Stimulated activated CD4-positive, alpha-beta T cell treated with anti-CD3 and anti-CD28 coated beads, Interleukin-4, amount 100 ng/mL, for 1 hour (primary cell): ENCODE measurements at places on chromosomes 6 and 20.

DNA sequence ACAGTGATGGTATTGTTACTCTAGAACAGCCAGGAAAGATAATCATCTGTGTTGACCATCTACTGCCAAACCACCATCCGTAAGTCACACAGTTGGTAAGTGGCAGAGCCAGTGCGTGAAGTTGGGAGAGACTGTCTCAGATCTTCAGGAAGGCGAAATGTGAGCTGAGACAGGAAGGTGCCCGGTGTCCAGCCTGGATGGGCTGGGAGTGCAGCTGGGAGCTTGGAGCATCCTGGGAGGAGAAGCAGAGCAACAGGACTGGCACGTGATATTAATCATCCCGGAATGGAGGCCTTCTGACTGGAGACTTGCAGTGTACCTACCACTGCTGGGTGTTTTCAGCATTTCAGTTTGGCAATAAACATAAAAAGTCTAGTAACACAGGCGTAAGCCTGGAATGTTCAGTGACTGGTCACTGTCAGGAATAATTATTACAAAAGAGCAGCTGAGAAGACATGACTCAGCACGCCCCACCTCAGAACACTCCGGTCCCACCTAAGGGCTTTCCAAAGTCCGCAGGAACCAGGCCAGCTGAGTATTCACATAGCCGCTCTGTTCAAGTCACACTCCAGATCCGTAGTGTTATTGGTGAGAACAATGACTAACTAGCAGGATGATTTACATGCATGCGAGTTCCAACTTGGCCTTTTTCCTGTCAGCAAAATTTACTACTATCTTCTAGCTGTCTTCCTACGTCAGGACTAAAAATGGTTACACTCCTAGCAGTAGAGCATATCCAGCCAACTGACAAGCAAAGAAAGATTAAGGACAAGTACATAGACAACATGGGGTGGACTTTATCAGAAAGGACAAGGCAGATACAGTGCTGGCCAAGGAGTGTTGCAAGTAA is 45.1 kb upstream of the PNRC1 start:
- no peak for DNase-seq

DNA sequence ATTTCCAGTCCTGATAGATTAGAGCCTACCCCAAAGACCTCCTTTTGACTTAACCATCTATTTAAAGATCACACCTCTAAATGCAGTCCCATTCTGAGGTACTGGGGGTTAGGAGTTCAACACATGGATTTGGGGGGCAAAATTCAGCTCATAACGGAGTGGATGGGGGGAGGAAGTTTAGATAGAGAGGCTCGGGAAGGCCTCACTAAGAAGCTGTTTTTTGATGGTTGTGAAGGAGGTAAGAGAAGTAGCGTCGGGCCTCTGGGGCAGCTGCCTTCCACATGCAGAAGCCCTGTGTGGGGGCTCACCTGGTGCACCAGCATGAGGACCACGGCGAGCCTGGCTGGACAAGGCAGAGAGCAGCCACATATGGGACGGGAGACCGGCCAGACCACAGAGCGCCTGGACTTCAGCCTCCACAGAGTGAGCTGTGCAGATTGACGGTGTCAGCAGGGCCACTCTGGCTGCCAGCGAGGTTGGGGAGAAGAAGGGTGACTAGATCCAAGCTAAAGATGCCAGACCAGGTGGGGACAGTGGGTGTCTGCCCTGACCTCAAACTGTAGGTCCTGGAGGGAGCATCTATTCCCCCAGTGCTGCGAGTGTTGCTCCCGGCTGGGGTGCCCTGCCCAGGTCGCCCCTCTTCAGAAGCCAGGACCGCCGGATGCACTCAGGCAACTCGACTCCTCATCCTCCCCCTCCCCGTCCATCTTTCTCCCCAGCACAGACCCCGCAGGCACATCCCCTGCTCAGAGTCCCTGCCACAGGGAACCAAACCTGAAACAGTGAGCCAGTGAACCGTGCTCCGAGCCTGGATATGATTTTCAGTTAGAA is 5.1 kb upstream of the SYNJ2 start:
- DNase-seq, result no peak

DNA sequence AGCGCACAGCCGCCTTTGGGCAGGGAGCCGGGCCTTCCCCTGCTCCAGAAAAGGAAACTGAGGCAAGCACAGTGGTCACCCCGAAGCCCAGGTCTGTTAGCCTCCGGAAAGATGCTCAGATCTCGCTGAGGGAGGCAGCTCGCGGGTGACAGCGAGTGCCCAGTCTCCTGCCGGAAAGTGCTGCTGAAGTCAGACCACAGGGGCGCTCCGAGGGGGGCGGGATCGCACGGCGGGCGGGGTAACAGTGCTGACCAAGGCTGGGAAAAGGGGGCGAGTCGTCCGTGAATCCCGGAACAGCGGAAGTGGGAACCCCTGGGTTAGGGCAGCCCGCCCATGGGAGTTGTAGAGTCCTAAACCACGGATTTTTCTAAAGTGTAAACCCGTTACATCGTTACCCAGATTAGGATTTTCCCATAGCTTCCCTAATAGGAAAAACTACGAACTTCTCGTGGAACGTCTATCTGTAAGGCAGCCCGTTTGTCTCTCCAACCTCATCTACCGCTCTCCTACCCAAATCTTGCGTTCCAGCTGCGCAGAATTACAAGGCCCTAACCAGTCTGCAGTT is 504 bp downstream of the VPS16 start:
- peak; percentile 33 for DNase-seq

DNA sequence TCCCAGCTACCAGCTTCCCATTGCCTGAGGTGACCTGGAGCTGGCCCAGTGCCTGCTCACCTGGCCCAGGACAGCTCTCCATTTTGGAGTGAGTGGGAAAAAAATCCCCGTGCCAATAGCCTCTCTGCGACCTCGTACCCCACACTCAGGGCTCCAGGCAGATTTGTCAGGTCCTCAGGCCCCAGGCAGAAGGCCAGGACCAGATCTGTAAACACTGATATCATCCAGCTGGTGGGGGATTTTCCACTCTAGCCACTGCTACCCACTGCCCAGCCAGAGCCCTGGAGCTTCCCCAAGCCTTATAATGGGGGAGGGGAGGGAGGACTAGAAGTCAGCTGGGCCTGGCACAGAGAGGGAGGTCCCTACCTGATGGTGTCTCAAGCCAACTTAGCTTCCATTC is 1.3 kb upstream of the PGC start:
- DNase-seq, result no peak

GRCh38 chr6:139010674-139011073 is 17.9 kb upstream of the ABRACL start:
- DNase-seq, result no peak

GRCh38 chr6:24720604-24721460 is 1.9 kb upstream of the C6orf62 start:
- peak; percentile 100 for DNase-seq

- peak; percentile 17 for DNase-seq
Observed at GRCh38 chr20:17504898-17505635, 26.1 kb downstream of the BFSP1 start.

GRCh38 chr6:122789182-122790027 is at the start of gene SMPDL3A:
Gene SMPDL3A, plus strand, starts transcription at chr6:122789258. Its CDS starts 89 bp downstream, at chr6:122789347.
- DNase-seq, result peak; percentile 3

DNA sequence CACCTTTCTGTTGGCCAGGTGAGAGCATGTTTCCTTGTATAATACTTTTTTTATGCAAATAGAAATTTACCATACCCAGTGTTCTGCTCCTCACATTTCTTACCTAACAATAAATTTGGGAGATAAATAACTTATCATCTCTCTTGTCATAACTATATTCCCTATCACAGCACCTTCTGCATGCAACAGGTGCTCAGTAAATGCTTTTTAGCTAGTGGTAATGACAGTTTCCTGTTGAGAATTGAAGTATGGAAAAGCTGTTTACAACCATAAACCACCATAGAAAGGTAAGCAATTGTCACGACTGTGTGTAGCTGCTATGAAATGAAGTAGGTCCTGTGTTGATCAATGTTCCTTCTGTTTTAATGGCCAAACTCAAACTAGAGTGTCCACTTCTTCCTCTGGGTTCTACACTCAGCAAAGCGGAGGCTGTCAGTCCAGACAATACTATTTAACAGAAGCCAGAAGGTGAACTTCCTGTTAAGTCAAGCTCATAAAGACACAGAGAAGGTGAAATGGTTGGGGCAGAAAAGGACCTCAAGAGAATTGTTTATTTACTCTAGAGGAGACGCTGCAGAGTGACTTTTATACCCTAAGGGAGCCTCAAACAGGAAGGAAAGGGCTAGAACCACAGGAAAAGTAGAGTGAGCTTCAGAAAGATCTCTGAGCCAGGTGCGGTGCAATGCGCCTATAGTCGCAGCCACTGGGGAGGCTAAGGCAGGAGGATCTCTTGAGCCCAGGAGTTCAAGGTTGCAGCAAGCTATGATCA is 84.0 kb upstream of the SLC22A16 start:
- DNase-seq, result no peak

GRCh38 chr6:52992980-52993920 is 1.8 kb downstream of the GSTA4 start:
- no peak for DNase-seq

DNA sequence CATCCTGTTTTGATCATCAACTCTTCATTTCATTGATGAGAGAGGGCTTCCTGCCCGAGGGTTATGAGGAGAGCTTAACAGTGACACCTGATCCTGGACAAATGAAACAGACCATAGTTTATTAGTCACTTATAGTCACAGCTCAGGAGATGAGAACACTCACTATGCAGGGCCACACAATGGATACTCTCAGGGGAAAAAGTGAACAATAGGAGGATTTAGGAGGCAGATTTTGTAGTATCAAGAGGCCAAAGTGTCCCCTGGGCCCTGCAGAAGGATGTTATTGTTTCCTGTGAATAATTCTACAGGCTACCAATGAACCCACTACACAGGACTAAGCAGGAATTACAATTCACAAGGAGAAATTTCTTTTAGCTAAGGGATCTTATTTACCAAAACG is 772.8 kb upstream of the MAN1A1 start:
- DNase-seq, result no peak

DNA sequence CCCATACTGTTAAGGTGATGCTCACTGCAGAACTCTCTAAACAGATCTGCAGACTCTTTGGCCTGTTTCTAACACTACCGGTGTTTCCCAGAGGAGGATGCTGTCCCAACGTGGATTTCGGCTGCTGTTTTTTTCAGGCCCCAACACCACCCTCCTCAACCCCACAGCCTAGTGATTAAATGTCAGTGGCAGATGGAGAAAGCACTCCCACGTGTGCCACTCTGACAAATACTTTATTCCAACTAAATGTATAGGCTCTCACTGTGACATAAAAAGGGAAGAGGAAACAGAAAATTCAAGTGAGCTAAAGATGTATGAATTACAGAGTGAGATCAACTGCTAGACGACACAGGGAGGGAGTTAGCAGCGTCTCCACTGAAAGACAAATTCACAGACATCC is 3.6 kb downstream of the TBC1D20 start:
- no peak for DNase-seq

GRCh38 chr6:35024551-35025054 is 116.5 kb downstream of the TCP11 start:
- DNase-seq, result no peak

GRCh38 chr20:5621305-5621704 is 128.9 kb upstream of the SHLD1 start:
- no peak for DNase-seq
